ENCODE measurements at places on chromosomes 3 and 15. TPM values are rescaled to one million over a fixed set of nuclear protein-coding genes. Genes with fewer than 3 reads are reported as not detected.

DAZL gene
- total RNA-seq: not detected

SLTM gene
- total RNA-seq: 46.5 TPM

STAB1 gene
- not detected for total RNA-seq

MYH15 gene
- total RNA-seq: under 0.01 TPM

PLAAT1 gene
- 0.61 TPM for total RNA-seq

CTXN2 gene
- total RNA-seq: not detected

GP5 gene
- 0.17 TPM for total RNA-seq

ROPN1 gene
- 0.92 TPM for total RNA-seq

MCF2L2 gene
- 2.7 TPM for total RNA-seq

CHCHD4 gene
- total RNA-seq: 7.2 TPM

GHSR gene
- not detected for total RNA-seq

RHCG gene
- total RNA-seq: 2.5 TPM

AMIGO3 gene
- total RNA-seq: 0.50 TPM

CYP8B1 gene
- not detected for total RNA-seq

KLHL40 gene
- not detected for total RNA-seq

CHRNA5 gene
- total RNA-seq: 13.9 TPM

HACD2 gene
- total RNA-seq: 199 TPM

GXYLT2 gene
- 2.5 TPM for total RNA-seq

SKOR1 gene
- total RNA-seq: under 0.01 TPM

PAK6 gene
- total RNA-seq: 13.7 TPM

NOX5 gene
- total RNA-seq: 0.50 TPM

UCN2 gene
- 28.3 TPM for total RNA-seq

PLSCR2 gene
- total RNA-seq: not detected

SI gene
- total RNA-seq: not detected

SNTN gene
- total RNA-seq: not detected

PSTPIP1 gene
- 3.3 TPM for total RNA-seq

LRRC31 gene
- not detected for total RNA-seq

ASB14 gene
- not detected for total RNA-seq

TM4SF4 gene
- total RNA-seq: not detected

CPEB1 gene
- total RNA-seq: 0.38 TPM

PATL2 gene
- 0.43 TPM for total RNA-seq

FBXL22 gene
- total RNA-seq: 1.7 TPM

FAM43A gene
- 3.0 TPM for total RNA-seq

MKRN2OS gene
- total RNA-seq: 2.3 TPM

TMEM45A gene
- 39.2 TPM for total RNA-seq

ISLR gene
- total RNA-seq: not detected

FGF7 gene
- not detected for total RNA-seq

STT3B gene
- 149 TPM for total RNA-seq

CLPX gene
- 42.4 TPM for total RNA-seq

ITGB5 gene
- 172 TPM for total RNA-seq

FHIT gene
- 6.3 TPM for total RNA-seq

C3orf20 gene
- total RNA-seq: 0.17 TPM

ZNF619 gene
- 8.7 TPM for total RNA-seq

CMTM8 gene
- 2.9 TPM for total RNA-seq

OIP5 gene
- 1.3 TPM for total RNA-seq

TMEM44 gene
- total RNA-seq: 21.1 TPM

KIF9 gene
- total RNA-seq: 5.6 TPM

TMEM42 gene
- total RNA-seq: 22.0 TPM

TMEM266 gene
- 0.33 TPM for total RNA-seq

ECT2 gene
- 24.5 TPM for total RNA-seq

STX19 gene
- not detected for total RNA-seq

RIOX2 gene
- total RNA-seq: 42.4 TPM

ZKSCAN7 gene
- total RNA-seq: 4.2 TPM
